ENCODE measurements at places on chromosomes 16 and 17.

- DNase-seq: no peak
These were observed 7.5 kb upstream of the CDH5 start for GRCh38 chr16:66359012-66359411.

- DNase-seq: peak; percentile 59
These were observed 32.0 kb upstream of the PLLP start for GRCh38 chr16:57316390-57317017.

- DNase-seq: no peak
These were observed 36.6 kb downstream of the C16orf78 start for GRCh38 chr16:49410226-49410625.

- no peak for DNase-seq
These were observed 216.8 kb upstream of the RPL38 start for GRCh38 chr17:73986641-73987177.

DNA sequence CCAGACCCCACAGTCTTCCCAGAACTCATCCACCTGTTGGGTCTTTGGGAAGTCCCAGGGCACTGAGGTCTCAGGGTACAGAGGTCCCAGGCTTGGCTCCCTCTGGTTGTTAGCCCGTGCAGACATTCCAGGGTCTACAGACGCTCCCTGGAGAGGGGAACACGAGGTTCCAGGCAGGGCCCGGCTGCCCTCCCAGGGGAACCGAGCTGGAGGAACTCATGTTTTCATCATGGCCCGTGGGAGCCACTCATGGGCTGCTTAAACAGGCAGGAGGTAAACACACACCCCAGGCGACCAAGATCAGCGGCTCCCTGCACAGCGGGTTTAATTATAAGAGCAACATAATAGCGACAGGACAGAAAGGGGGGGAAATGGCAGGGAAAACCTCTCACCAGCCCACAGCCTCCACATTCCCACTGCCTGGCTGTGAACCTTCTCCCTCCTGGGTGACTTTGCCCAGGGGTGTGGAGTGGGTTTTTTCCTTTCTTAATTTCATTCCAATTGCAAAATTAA lies 36.5 kb downstream of the TRARG1 start:
- no peak for DNase-seq

GRCh38 chr16:88975511-88976061 lies 1.4 kb downstream of the CBFA2T3 start:
- no peak for DNase-seq

- no peak for DNase-seq
These were observed 175.3 kb downstream of the UTP18 start for GRCh38 chr17:51435641-51436091.

- no peak for DNase-seq
These were observed 24.9 kb upstream of the RHBDL3 start for GRCh38 chr17:32240750-32241149.

DNA sequence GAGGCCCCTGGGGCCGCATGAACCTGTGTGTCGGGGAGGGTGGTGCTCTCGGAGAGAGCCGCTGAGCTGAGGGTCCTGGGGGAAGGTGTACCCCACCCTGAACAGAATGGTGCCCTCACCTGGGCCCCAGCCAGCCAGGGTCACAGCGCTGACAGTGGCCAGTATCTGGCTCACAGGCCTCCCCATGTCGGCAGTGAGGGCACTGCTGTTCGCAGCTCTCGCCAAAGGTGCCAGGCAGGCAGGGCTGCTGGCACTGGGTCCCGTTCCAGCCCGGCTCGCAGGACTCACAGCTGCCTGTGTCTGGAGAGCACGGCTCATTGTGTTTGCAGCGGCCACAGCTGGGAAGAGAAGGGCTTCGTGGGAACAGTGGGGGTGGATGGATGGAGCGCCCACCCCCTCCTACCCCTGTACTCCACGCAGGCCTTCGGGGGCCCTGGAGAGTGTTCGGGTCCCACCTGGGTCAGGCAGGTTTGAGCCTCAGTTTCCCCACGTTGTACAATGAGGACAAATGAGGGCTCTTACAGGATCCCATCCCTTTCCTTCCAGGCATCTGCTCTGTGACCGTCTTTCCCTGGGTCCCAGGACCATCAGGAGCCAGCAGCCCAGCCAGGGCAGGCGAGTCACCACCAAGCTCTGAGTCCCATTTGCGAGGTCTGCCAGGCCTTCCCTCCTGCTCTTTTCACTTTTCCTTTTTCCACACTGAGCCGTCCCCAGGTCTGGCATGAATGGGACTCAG lies 5.0 kb downstream of the SCARF1 start:
- DNase-seq: no peak

- no peak for DNase-seq
These were observed 5.1 kb downstream of the MMD start for GRCh38 chr17:55416470-55417052.

DNA sequence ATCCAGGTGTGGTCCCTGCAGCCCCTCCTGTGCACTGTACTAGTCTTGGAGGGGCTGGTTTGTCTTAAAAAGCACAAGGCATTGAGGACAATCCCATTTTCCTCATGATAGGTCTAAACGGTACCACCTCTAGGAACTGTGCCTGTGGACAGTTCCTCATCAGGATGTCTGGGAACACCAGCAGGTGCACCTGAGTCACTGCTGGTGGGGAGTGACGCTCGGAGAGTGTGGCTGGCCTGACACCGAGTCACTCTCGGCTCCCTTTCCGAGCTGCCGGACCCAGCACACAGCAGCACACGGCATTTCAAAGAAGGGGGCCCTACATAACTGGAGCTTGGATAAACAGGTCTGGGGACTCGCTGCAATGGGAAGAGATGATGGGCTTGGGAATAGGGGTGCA lies 25.6 kb downstream of the LRRC75A start:
- no peak for DNase-seq

DNA sequence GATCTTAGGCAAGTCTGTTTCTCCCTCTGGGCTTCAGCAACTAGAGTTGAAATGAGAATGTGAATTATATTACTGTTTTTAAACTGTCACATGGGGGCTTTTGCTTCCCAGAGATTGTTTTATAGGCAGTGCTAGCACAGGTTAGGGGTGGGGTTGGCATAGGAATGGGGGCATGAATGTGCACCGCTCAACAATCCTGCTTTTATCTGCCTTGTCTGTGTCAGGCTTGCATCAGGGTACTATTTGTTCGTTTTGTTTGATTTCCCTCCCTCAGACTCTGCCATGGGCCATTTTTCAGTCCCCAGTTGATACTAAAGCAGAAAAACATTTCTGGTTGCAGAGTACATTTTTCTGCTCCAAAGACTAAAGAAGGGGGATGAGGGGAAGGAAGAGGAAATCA lies 34.6 kb upstream of the IRX6 start:
- DNase-seq: no peak

- no peak for DNase-seq
These were observed 4.0 kb upstream of the IL17C start for GRCh38 chr16:88634141-88634993.

DNA sequence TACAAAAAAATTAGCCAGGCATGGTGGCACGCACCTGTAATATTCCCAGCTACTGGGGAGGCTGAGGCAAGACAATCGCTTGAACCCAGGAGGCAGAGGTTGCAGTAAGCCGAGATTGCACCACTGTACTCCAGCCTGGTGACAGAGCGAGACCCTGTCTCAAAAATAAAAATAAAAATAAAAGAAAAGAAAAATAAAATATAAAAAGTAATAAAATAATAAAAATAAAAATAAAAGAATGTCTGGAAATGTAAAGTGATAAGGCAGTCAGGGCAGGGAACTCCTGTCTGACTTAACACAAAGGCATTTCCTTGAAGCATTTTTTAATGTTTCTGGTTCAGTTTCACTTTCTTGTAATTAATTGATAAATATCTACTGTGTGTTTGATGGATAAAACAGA lies 34.7 kb upstream of the DNAJA2 start:
- DNase-seq: no peak

GRCh38 chr17:82328141-82328993 lies 5.2 kb downstream of the SECTM1 start:
- no peak for DNase-seq

- DNase-seq: no peak
These were observed 31.8 kb upstream of the NAT9 start for GRCh38 chr17:74807925-74808324.

GRCh38 chr17:27318633-27319032 lies 24.7 kb downstream of the WSB1 start:
- DNase-seq: no peak

DNA sequence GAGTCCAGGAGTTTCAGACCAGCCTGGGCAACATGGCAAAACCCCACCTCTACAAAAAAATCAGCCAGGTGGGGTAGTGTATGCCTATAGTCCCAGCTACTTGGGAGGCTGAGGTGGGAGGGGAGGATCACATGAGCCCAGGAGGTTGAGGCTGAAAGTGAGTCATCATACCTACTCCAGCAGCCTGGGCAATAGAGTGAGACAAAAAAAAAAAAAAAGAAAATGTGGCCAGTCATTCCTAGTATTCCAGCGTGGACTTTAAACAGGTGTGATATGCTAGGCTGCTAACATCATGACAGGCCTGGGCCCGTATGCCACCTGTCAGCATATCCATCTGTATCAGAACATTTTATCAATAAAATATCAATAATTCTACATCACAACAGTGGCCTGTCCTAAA lies 143.3 kb downstream of the AATF start:
- no peak for DNase-seq

- no peak for DNase-seq
These were observed 24.2 kb downstream of the PLD6 start for GRCh38 chr17:17181666-17182597.

GRCh38 chr17:71779482-71779881 lies 341.3 kb upstream of the SOX9 start:
- DNase-seq: no peak

DNA sequence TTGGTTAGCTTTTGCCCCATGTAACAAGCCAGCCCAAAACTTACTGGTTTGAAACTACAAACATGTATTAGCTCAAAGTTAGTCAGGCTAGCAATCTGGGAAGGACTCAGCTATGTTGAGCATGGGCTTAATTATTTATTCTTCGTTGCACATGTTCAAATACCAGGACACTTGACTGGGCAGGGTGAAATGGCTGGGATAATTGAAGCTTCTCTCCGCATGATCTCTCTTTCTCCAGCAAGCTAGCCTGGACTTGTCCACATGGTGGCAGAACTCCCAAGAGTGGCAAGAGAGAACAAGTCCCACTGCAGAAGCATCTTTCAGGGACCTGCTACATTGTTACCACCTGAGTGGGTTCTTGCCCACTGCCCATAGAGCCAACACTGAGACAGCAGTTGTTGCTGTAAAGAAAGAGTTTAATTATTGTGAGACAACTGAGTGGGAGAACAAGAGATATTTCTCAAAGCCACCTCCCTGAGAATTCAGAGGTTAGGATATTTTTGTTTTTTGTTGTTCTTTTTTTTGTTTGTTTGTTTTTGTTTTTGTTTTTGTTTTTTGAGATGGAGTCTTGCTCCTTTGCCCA lies 16.8 kb upstream of the ATF7IP2 start:
- DNase-seq: no peak

DNA sequence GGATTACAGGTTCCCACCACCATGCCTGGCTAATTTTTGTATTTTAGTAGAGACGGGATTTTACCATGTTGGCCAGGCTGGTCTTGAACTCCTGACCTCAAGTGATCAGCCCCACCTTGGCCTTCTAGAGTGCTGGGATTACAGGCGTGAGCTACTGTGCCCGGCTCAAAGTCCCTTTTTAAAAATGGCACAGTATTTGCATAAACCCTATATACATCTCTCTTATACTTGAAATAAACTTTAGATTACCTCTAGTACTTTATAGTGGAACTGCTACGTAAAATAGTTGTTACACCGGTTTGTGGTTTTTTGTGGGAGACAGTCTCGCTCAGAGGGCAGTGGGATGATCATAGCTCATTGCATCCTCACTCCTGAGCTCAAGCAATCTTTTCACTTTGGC lies 36.3 kb downstream of the IST1 start:
- DNase-seq: no peak

DNA sequence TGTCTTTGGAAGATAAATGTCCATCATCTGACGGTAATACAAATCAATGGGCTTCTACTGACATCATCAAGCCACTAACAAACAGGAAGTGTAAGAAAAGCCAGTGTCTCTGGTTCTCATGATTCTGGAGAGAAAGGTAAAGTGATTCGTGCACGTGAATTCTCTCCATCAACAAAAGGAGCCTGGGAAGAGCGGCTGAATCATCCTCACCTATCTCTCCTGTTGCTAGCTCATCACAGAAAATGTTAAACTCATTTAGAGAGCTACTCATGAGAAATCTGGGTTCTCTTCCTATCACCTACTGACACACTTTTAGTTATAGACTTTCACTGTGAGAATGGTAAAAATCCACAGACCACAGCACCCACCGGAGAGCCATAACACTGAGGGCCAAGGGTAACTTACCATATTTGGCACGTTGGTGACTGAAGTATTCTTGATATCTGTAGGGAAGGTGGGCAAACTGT lies 70.3 kb downstream of the CREBBP start:
- DNase-seq: no peak

GRCh38 chr17:69045646-69046045 lies 15.1 kb downstream of the ABCA9 start:
- DNase-seq: no peak

DNA sequence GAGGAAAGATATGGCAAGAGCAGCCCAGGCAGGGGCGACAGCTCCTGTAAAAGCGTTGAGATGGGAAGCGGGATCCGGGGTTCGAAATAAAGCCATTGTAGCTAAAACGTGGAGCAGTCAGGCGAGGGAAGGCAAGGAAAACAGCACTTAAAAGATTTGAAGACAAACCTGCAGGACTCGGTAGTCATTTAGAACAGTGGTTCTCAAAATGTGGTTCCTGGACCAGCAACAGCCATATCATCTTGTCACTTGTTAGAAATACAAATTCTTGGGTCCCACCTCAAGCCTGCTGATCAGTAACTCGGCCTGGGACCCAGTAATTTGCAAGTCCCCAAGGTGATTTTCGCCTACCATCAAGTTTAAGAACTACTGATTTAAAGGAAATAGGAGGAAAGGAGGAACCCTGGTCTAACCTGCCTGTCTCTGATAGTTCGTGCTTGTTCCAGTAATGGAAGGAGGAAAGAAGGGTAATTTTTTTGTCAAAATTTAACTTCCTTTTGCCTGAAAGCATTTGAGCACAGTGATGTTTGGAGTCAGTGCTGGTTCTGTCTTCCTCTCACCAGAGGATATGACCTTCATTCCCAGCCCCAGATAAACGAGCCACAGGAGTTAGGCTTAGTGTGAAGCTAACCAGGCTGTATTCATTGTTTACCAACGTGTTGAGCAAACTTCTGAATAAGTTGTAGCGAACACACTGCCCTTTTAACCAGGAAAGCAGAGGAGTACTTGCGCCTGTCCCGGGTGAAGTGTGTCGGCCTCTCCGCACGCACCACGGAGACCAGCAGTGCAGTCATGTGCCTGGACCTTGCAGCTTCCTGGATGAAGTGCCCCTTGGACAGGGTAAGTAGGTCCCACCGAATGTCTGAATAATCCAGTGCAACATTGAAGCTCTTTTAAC lies 1.1 kb downstream of the ORC6 start:
- no peak for DNase-seq

GRCh38 chr17:10728331-10728892 lies 1.4 kb downstream of the TMEM220 start:
- no peak for DNase-seq

GRCh38 chr17:157901-158300 lies 20.5 kb downstream of the SCGB1C2 start:
- no peak for DNase-seq

All from BJ (cell line).